AG09319 (cell line): ENCODE measurements at places on chromosomes 7 and 10.

DNA sequence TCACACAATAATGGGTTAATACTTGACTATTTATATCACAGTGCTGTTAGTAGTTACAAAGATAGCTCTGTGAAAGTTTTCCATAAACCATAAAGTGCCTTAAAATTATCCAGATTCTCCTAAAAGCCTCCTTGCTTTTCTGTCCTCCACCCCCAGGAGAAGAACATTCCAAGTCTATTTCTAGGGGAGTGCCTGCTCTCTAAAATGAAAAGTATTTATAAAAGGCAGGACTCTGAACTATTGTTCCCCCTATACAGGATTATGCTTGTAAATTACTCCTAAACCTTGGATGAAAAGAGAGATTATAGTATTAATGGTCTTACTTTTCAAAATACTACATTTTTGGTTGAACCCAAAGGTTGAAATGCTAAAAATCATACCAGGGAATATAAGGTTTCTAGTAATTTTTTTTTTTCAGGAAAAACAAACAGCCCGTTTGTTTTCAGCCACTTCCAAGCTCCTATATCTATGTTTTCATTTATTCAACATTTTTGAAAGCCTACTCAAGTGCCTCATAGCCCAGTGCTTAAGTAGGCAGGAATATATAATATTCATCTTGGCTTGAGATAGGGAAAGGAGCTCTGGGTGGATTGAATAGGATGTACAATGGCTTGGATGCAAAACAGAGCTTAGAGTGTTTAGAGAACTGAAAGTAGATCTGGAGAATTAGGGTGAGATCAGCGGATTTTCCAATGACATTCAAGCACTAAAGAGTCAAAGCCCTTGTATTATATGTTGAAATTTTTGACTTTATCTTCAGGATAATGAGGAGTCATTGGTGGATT lies 320.7 kb downstream of the GPR37 start:
- DNase-seq, result no peak

DNA sequence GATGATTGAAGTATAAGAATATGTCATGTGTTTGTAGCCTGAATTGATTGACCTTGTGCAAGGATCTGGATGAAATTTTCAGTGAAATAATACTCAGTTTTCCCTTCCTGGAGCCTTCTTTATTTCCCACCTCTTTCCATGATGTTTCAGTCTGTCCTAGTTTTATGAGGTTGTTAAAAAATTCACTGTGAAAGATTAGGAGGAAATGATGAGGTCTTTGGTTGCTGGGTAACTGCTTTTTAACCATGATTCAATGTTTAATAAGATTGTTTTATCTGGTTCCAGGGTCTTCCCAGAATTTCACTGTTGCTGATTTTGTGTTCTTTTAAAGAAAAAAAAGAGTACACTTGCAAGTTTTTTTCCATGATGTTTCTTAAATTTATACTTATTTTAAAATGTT lies 221.5 kb downstream of the MBL2 start:
- no peak for DNase-seq

DNA sequence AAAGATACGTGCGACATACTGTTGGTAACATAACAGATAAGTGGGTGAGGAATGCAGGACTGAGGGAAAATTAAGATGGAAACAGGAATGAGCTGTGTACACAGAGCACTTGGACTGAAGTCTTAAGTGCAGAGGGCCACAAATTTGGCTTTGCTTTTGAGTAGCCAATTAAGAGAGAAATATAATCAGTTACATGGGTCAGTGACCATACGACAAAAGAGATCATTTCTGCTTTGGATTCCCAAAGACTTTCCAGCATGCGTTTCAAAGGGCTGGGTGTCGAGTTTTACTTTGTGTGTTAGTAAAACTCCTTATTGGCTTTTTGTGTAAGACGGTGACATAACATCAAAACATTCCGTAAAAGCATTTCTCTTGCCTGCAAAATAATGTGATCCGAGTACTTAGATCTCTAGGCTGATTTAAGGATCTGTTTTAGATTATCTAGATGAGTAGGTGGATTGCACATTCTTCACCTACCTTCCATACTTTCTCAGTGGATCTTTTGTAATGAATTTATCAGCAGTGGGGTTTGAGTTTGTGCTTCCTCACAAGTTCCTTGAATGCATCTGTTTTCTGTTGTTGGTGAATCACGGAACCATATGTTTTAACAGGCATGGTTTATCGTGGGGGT lies 7.5 kb downstream of the RABGEF1 start:
- peak; percentile 61 for DNase-seq

GRCh38 chr10:75611993-75612372 lies 180.6 kb downstream of the LRMDA start:
- DNase-seq, result no peak

- DNase-seq, result no peak
Observed at GRCh38 chr10:112187527-112187926, 4.0 kb upstream of the GPAM start.

DNA sequence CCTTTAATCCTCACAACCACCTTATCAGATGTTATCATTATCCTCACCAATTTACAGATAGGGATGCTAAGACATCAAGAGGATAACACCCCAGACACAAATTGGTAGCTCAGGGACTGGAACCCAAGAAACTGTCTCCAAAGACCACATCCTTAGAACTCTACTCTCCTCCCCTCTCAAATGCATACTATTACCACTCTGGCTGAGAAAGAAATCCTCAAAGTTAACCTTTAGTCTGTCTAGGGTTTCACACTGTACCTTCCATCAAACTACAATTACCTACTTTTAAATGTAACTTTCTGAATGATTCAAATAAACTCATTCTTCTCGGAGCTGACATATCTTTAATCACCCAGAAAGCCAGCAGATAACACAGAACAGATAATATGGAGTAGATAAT lies 6.6 kb downstream of the EZH2 start:
- DNase-seq, result no peak

GRCh38 chr10:78472551-78472890 lies 438.9 kb downstream of the RPS24 start:
- DNase-seq, result no peak
